ENCODE measurements at places on chromosomes 12 and 14. TPM values are rescaled to one million over a fixed set of nuclear protein-coding genes. Genes with fewer than 3 reads are reported as not detected.

The PLCZ1 gene
- not detected for total RNA-seq

The TMEM233 gene
- total RNA-seq: not detected

The AMN gene
- 2.0 TPM for total RNA-seq

The LHX5 gene
- total RNA-seq: not detected

The CLEC14A gene
- not detected for total RNA-seq

The CNTN1 gene
- 2.1 TPM for total RNA-seq

GRCh38 chr14:33959692-33960151 lies 8.8 kb upstream of the EGLN3 start:
- DNase-seq: no peak

DNA sequence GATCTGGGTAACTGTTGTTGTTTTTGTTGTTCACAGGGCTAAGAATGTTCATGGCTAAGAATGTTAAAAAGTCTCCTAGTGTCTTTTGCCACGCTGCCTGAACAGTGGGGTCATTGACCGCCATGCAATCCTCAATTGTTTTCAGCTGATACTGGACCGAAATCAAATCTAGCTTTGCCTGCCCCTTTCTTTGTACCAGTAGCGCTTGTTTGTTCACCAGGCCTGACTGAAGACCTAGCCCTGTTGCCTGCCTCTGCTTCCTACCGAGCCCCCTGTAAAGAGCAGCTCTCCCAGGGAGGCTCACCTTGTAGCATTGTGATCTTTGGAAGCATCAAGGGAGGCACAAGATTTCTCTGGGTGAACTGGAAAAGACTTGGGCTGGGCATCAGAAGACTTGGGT lies 6.7 kb downstream of the PSEN1 start:
- DNase-seq: no peak

DNA sequence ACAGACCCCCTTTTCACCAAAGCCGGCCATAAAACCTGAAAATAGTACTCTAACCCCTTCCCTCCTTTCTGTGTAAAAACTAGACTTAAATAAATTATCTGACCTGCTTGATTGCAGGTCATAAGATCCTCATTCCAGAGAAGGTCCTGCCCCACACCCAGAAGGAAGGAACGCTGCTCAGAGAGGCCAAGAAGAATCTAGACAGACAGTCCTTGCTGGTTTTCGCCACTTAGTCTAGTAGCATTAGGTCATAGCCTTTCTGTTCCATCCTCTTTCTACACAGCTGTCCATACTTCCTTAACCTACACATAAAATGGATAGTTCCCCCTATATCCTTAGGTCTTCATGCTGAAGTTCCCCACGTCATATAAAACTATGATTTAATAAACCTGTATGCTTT lies 83.7 kb upstream of the IGF1 start:
- no peak for DNase-seq

GRCh38 chr14:29913566-29913965 lies 14.1 kb downstream of the PRKD1 start:
- no peak for DNase-seq

GRCh38 chr12:22640851-22641250 lies 15.9 kb downstream of the ETNK1 start:
- no peak for DNase-seq

GRCh38 chr14:94598506-94598815 lies 13.7 kb upstream of the SERPINA3 start:
- DNase-seq: no peak
